ENCODE measurements at places on chromosomes 7 and 10.

DNA sequence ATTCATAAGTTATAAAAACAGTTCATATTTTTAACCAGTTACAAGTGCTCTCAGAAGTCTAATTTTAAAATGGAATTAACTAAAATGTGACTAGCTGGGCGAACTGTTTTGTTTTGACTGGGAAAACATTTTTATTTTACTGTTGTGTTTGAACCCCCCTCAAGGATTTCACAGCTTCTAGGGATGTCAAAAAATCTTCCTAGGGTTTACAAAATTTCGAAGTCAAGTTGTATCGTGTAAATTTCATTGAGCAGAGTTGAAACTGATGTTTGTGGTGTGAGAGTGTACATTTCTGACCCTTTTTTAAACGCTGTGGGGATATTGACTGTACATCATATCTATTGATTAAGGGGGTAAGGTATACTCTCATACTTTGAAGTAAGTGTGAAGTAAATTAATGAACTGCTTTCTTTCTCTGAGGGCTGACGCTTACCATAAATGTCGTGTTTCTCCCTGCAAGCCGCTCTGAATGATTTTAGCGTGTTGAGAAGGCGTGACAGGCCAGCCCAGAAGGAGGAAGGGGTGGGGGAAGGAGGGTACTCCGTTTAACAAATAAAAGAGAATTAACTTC is 1.8 kb upstream of the SP8 start:
- no peak for DNase-seq

DNA sequence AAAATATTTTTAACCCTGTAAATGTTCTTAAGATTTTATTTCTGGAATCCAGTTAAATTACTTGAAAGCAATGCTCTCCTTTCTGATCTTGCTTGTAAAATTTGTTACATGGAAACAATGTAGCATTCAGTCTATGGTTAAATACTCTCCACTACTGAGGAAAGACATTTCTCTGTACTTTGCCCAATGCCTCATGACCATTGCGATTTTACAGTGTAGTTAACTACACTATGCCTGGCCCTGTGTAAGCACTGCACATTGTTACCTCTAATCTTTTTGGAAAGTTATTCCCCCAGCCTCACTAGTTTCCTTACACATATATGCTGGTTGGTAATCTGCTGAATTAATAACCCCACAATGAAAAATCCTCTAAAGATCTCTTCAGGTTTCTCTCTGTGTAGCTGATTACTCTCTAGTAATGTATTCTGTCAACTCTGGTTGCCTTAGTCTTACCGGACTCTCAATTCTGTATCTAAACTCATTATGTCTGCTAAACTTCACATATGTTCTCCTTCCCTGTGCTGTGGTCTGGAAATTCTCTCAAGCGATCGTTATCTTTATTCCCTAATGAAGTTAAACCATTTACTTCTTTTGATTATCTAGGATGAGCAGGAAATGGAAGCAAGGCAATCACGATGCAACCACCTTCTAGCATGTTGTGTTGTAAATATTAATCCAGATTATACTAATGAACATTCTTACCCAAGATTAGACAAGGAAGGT is 58.7 kb upstream of the TMEM106B start:
- DNase-seq = no peak

DNA sequence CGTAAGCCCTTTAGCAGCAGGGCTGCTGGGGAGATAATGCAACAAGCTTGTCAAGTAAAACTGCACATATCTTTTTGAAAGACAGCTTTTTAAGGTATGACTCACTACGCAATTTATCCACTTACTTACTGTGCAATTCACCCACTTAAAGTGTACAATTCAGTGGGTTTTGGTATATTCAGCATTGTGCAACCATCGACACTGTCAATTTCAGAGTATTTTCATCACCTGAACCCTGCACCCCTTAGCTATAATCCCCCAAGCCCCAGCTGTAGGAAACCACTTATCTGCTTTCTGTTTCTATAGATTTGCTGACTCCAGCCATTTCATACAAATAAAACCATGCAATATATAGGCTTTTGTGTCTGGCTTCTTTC is 168.0 kb downstream of the PTPN20 start:
- no peak for DNase-seq

DNA sequence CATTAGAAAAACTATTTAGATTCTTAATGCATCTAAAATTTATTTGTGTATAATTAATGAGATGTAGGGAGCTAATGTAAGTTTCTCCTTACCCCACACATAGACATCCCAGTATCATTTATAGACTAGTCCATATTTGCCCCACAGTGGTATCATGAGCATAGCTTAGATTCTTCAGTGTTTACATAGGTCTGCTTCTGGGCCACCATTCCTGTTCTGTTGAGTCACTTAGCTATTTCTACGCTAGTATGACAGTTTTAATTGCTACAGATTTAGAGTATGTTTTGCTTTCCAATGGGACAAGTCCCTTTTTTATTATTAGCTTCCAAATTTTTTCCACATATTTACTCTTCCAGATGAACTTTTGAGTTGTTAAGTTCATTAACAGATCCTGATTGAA is 69.4 kb downstream of the MCMBP start:
- DNase-seq = no peak

- DNase-seq = no peak
These were observed 129.9 kb downstream of the ZNF92 start for GRCh38 chr7:65503434-65504152.

DNA sequence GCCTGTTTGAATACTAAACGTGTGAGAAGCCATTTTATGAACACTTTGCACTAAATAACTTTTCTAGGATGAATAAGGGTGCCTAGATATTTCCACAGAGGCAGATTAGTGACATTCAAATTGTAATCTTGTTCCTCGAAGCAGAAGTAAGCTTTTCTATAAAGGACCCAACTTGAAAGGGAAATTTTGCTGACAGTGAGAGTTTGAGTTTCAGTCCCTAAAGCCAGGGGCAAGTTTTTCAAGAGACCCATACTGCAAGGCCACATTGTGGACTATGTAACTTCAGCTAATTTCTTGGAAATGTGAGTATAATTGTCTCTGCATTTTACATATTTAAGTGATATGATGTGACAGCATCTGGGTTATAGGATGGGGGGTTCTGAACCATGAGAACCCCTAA is 387.2 kb upstream of the ETV1 start:
- DNase-seq = no peak

DNA sequence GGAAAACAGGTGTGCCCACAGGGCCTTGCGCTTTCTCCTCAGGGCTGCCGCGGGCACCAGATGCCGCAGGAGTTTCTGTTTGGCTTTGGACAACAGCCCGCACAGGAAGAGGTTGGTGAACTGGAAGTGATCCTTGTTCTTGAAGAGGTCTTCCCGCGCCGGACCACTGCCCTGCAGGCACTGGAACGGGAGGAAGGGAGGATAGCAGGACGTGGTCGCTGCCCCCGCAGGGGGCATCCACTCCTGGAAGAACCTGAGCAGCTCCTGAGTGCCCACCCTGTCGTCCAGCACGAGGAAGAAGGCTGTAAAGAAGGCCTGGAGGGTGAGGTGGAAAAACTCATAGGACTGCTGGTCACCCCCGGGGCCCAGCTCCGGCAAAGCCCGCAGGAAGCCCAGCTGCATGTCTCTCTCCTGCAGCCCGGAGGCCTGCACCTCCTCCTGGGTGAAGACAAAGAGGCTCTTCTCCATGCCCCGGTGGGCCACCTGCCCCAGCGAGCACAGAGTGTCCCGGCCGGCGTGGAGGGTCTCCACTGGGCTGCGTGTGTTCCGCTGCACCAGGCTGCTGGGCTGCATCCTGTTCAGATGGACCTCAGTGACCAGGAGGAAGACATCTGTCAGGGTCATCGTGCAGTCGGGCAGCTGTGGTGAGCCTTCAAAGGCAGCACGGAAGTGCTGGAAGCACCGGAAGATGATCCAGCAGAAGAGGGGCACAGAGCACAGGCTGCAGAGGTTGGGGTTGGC is 26.9 kb downstream of the NOD1 start:
- no peak for DNase-seq

GRCh38 chr10:80599424-80599847 is 61.7 kb downstream of the SH2D4B start:
- DNase-seq = no peak

DNA sequence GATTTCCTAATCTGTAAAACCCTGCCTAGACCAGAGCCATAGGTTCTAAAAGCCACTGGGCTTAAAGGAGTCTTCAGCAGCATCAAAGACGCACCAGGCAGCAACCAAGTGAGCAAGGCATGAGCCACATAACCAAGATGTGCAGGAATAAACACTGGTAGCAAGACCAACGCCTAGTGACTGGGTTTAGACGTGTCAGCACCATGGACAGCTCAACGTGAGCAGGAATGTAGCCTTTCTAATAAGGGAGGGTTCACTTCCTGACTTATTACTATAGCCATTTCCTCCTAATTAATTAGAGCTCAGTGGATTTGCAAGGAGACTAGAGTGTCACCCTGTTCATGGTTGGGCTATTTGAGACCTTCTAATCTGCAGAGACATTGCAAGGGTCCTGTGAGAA is 223.7 kb downstream of the LHFPL3 start:
- no peak for DNase-seq

DNA sequence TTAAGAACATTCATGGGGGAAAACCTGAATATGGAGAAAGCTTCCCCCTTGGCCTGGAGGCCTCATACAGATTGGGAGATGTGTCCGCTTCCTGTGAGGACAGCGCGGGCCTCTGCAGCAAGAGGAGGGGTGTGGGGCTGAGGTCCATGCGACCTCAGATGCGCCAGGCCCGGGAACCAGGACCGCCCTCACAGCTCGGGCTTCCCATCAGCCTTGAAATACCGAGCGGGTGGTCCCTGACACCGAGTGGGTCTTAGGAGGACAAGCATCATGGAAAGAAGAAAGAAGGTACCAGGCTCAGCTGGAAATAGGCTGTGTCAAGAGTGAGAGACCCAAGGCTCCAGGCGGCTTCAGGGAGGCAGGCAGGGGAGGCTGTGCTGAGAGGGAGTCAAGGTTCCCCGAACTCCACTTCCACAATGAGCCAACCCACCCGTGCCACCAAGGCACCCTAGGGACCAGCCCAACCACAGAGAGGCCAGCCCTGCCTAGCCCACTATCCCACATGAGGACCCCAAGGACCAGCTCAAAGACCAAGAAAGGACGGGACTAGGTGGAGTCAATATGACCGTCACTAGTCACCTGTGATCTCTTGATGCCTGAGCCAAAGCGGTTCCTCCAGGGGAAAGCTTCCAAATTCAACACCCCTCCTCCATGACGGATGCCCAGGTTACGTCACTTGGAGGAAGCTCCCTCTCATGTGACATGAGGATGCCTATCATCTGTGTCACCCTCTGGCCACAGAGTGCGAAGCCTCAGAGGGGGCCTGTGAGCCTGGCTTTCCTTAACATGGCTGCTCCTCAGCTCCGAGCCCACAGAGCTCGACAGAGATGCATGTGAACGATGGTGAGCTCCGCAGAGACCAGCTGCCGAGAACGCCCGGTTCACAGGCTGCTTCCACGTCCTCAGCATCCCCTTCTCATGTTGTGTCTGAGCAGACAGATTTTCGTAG is 103.7 kb downstream of the TCERG1L start:
- no peak for DNase-seq

GRCh38 chr7:4226524-4226882 is 455.6 kb upstream of the FOXK1 start:
- DNase-seq = peak; percentile 24

DNA sequence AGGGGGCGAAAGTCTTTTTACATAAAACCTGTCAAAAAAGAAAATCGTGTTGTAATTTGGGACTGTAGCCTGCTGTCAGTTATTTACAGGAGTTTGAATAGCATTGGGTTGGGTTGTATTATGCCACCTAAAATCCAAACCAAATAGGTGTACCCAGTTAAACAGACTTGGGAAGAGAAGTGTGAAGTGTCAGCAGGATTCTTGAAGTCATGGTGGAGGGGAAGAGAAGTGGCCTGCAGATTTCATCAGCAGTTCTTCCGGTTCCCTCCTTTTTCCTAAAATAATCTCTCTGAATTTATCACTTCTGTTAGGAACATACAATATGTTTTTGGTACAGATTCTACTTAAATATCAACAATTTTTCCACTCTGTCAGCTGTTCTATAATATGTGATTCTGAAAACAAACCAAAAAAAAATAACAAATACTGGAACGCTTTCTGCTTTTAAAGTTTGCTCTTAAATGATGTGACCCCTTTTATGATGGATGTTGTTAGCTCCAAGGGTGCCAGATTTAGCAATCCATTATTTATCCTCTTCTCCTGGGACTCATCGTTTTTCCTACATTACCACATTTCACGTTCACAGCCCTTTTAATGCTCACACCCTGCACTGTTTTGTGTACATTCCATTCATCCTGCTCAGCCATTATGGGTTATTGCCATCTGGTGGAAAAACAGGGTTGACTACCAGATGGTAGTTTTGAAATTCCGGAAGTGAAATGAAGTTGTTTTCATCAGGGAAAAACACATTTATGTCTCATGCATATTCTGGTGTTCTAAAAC is 18.7 kb upstream of the ARHGAP12 start:
- DNase-seq = no peak

DNA sequence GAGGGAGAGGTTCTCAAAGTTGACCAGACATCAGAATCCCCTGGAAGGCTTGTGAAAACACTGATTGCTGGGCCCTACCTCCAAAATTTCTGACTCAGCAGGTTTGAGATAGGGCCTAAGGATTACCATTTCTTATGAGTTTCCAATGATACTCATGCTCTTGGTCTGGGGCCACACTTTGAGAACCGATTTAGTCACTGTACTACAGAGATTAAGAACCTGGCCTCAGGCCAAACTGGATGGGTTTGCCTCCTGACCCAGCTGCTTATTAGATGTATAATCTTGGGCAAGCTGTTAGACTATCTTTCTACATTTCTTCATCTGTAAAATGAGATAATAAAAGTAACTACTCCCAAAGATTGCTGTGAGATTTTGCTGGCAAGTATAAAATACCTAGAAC is 77.1 kb upstream of the SCIN start:
- no peak for DNase-seq

DNA sequence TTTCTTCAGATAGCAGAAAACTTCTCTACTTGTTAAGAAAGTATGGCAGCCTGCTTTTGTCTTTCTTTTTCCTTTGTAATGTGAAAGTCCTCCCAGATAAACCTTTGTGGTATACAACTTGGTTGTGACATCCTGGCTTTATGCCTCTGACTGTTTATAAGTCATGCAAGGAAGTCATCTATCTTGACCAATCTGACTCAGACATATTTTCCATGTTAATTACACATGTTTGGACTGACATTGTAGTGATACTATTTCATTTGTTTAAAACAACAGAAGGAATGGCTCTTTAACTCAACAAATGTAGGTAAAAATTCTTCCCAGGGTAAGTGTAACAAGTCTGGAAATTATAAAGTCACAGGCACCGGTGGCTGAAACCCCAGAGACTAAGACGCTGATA is 341.6 kb upstream of the MEOX2 start:
- DNase-seq = no peak

- peak; percentile 43 for DNase-seq
These were observed 39.1 kb upstream of the PARD3 start for GRCh38 chr10:34854147-34854601.
